NCI-H2171 treated with DMSO at 0.1 percent for 48 hours (cell line): ENCODE measurements at places on chromosomes 6 and 20.

DNA sequence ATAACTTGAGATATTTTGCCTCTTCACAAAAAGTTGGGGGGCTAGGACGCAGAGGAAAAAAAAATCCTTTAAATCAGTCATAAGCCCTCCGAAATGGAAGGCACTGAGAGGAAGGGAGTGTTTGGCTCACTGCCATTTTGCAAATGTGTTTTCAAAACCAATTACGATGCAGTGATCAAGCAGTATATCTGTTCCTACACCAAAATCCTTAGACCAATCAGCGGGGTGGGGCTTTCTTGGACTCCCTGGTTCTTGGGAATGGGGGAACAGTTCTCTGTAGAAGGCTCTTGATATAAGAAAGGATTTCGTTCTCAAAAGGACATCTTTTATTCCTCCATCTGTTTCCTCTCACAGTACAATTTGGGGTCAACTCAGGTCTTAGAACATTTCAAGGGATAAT is 478.6 kb upstream of the JARID2 start:
- peak; percentile 53 for DNase-seq

GRCh38 chr6:106250953-106251352 is 74.6 kb downstream of the ATG5 start:
- DNase-seq, result no peak

GRCh38 chr20:62808211-62808865 is 3.7 kb downstream of the OGFR start:
- peak; percentile 47 for DNase-seq

DNA sequence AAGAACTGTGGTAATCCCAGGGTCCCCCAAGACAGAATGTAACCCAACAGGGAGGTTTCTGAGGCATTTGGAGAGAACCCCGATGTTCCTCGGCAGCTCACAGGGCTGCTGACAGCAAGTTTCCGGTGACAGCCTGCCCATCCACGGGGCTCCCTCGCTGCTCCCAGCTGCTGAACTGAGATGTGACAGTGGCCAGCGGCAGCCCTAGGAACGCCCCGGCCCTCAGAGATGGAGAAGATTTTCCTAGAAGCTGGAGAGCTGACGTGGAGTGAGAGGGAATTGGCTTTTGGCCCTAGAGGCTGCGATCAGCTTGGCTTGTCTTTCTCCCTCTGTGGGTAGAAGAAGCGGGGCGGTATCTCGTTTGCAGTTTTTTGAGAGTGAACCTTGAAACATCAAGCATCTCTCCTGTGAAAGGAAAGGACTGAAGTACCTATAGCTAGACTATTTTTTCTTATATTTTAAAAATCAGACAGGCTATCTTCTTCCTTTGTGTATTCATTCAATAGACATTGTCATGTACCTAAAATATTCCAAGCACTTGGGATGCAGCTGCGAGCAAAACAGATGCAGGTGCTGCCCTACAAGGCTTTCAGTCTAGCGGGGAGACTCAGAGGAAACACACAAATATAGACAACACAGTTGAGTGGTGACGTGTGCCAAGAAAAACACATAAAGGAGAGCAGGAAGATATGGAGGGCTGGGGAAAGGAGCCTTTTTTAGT is 28.4 kb upstream of the NFATC2 start:
- no peak for DNase-seq

GRCh38 chr6:107101686-107102413 is 13.5 kb downstream of the BEND3 start:
- DNase-seq, result no peak

DNA sequence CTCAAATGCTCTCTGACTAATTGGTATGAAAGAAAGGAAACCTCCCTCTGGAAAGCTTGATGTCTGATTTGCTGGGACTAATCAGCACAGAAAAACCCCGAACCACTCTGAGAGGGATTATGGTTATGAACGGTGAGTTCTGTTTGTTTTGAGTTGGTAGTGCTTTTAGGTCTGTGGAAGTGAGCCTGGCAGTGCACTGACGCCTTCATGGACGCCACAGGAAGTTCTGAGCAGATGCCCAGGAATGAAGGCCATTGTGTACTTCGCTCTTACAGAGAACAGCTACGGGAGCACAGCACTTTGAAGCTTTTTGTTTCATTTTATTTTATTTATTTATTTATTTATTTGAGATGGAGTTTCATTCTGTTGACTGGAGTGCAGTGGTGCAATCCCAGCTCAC is 754.1 kb downstream of the QKI start:
- no peak for DNase-seq

DNA sequence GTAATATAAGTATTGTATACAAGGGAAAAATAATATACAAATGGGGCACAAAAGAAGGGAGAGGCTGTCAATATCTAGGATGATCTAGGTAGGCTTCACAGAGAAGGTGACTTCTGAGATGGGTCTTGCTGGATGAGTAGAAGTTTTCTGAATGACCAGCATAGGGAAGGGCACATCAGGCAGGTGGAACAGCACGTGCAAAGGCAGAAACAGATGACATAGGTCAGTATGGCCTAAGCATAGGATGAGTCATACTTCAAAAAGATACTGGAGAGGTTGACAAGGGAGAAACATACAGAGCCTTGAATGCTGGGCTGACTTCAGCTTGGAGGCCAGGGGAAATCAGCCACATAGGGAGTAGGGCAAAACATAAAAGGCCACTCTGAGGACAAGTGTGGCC is 31.9 kb upstream of the SIRPA start:
- no peak for DNase-seq

GRCh38 chr20:32528171-32528891 is 56.8 kb downstream of the NOL4L start:
- DNase-seq, result peak; percentile 99

DNA sequence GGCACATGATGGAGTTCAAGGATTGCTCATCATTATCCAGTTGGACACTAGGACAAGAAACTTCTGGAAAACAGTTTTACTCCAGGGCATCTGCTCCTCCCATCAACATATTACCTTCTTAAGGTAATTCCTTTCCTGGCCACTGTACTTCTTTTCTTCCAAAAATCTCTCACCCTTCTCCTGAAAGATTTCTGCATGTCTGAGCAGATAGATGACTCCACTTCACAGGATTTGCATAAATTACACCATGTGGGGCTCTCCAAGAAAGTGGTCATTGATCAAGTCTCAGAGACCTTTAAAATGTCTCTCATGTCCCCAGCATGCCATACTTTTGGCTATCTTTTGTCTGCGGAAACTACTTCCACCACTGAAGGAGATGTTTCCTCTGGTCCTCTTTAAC is 103.2 kb upstream of the TNFAIP3 start:
- no peak for DNase-seq

GRCh38 chr20:11170565-11170964 is 496.8 kb upstream of the JAG1 start:
- DNase-seq, result no peak

DNA sequence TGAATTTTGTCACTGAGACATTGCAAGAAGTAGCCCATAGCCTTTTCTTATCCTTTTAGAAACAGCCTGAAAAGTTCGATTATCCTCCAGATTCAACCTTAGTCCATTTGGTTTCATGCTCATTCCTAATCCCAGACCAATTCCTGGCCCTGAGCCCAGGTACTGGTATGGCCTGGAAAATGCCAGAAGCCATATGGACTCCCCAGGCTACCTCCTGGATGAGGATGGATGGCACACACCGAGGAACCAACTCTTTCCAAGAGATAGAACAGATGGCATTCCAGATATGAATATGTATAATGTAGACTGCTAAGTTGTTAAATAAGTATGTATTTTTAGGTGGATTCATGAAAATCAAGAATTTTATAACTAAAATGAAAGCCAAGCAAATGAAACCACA is 51.6 kb upstream of the SNAP25 start:
- DNase-seq, result no peak

DNA sequence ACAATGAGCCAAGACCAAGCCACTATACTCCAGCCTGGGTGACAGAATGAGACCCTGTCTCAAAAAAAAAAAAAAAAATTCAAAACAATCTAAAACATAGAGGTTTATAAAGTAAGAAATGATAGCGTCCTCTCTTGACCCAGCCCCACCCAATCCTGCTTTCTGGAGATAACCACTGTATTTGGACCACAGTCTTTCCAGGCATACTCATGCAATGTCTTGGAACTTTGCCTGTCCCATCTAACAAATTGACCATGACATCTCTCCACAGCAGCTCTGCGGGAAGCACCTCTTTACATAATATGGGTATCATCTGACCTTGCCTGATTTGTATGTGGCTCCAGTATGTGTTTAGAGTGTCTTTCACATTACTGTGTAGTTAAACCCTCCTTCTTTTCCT is 9.1 kb upstream of the SHLD1 start:
- DNase-seq, result no peak

GRCh38 chr6:55652429-55652828 is 73.4 kb upstream of the HMGCLL1 start:
- no peak for DNase-seq

DNA sequence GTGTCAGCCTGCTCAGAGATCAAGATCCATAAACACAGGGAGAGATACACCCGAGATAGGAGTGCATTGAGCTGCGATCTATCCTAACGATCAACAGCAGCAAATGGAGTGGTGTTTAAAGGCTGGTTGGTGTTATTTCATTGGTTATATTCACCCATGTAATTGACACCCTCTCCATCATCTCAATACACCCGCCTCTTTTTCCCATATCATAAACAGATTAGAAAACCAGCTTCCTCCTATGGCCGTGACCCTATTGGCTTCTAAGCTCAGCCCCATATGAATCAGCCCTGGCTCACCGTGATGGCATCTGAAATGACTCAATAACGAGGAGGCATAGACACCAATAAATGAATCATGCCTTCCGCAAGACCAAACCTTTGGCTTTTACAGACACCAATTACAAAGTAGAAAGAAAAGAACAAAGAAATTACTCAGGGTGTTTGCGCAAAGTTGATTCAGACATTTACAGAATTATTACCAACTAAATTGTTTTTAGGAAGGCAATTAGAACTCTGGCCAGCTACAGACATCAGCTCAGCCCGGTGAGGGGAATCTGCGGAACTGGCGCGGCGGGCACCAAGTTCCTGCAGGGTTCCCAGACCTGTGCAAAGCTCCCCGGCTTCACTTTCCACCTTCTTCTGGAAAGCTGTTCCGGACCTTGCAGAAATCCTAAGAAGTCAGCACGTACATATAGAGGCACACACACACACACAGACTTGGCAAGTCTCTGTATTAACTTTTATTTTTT is 11.5 kb downstream of the PMEPA1 start:
- DNase-seq, result peak; percentile 27

- DNase-seq, result no peak
Observed at GRCh38 chr6:1764397-1764987, 154.8 kb downstream of the FOXC1 start.
